ENCODE measurements at places on chromosomes 1 and 21.
A peak's percentile ranks its signal among the peaks of the same experiment; 100 is the strongest.

DNA sequence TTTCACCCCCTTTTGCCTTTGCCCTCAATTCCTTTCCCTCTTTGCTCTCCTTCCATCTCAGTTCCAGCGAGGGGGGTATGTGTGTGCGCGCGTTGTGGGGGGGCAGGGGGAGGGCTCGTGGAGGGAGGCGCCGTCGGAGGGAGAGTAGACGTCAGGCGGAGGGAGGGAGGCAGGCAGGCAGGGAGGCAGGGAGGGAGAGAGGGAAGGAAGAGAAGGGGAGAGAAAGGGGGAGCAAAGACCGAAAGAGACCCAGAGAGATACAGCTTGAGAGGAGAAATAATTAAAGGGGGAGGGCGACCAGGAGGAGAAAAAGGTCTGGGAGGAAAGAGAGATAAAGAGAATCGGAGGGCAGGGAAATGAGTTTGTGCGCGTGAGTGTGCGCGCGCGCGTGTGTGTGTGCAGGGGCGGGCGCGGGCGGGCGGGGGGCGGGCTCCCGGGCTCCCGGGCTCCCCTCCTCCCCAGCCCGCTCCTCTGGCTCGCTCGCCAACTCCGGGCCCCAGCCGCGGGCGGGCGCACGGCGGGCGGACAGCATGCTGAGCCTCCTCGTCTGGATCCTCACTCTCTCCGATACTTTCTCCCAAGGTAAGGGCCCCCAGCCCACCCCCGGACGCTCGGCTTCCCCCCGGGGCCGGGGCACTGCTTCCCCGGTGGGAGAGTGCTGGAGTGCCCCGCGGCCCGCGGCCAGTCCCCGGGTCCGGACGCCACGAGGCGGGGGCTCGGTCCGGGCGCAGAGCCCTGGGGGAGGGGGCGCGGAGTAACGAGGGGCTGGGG is at the start of gene KIRREL1:
Gene KIRREL1 (plus strand): TSS at position 499 of the 771 bp plus-strand sequence. CDS start 32 bp downstream, at position 531.
- DNase-seq, result peak; percentile 77

DNA sequence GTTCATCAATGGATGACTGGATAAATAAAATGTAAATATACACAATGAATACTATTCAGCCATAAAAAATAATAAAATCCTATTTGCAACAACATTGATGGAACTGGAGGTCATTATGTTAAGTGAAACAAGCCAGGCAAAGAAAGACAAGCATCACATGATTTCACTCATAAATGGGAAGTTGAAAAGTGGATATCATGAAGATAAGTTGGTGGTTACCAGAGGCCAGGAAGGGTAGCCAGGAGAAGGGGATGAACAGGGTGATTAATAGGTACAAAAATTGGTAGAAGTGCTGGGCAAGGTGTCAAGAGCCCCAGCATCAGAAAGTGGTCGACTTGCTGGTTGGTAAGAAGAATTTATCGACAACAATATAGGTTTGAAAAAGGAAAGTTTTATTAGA is 1.3 kb upstream of the PARK7 start:
- no peak for DNase-seq

DNA sequence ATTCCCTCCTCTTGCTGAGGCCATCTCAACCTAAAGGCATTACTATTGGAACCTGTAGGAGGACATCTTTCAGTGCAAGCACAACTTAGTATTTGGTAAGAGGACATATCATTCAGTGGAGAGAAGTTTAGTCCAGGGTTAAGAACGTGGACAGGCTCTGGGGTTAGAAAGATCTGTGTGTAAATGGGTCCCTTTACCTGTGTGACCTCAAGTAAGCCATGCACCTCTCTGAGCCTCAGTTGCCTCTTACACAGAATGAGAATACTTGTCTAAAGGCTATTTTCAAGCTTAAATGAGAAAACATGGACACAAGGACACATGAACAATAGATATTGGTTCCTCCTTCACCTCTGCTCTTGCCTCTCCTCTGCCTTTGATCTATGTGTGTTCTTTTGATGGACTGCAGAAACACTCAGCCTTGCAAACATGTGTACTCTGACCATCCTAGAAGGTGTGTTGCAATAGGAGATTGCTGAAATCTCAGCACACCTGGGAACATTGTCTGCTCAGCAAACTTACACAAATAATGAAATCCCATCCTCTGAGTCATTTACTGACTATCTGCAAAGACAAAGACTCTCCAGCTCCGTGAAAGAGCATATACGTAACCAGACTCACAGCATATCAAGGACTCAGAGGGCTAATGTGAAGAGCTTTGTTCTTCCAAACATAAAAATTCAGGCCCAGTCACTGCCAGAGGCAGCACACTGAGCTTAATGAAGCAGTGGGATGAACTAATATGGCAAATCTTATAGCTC is 143.8 kb downstream of the DAB1 start:
- peak; percentile 20 for DNase-seq

- DNase-seq, result no peak
These were observed 126.9 kb upstream of the ERRFI1 start for GRCh38 chr1:8152731-8153702.

DNA sequence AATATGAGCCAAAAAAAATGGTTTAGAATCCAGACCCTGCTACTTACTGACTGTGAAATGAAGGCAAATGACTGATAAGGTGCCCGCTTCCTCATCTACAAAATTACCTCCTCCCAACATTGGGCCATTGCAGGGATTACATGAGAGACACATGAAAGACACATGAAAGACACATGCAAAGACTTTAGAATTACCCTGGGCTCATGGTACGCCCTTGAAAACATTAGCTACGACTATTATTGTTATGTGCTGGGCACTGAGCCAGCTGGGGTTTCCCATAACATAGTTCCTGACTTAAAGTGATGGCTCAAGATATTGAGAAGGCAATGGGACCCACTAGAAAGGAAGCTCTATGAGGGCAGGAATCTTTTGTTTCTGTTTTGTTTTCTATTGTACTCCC is 43.7 kb upstream of the KANK4 start:
- no peak for DNase-seq

DNA sequence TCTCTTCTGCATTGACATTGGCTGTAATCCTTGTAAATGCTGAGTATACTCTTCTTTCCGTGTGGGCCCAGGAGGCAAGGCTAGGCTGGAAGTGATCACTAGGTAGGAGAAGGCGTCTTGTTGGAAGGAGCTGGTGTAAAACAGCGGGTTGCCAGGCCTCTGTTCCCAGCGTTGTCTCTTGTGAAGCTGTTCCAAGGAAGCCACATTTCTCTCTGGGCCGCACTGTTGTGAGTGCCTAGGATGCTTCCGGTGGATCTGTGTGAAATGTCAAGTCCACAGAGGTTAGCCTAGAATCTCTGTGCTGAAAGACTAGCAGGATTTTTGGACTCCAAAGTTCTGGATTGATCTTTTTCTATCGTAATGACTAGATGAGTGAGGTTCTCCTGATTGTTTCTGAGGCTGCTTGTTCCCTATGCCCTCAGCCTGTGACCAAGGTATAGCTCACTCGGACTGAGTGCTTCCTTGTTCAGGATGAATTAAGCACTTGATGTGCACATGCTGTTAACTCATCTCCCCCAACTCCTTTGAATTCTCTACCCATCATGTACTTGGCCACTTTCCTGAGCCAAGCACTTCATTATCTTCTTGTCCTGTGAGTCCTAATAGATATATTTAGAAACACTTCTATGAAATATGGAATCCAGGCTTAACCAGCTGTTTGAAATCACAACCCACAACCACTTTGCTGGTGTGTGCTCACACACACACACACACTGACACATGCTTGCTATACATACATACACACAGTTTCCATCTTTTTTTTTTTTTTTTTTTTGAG is 63.3 kb downstream of the PBX1 start:
- DNase-seq, result no peak

DNA sequence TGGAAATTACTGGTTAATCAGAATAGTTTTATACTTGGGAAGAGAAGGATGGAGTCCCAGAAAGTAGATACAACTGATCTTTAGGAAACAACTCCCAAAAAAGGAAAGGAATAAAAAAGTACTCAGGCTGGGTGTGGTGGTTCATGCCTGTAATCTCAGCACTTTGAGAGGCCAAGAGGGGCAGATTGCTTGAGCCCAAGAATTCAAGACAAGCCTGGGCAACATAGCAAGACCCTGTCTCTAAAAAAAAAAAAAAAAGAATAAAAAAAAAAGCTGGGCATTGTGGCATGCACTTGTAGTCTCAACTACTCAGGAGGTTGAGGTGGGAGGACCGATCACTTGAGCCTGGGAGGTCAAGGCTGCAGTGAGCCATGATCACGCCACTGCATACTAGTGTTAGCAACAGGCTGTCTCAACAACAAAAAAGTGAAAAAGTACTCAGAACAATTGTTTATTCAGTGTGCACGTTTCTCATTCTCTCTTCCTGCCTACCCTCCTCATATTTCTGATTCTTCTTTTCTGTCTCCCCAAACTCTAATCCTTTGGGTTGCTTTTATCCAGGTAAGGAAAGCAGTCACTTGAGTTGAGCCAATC is 2.2 kb upstream of the DHCR24 start:
- no peak for DNase-seq

- DNase-seq, result no peak
These were observed 41.8 kb downstream of the SGIP1 start for GRCh38 chr1:66575739-66576138.

DNA sequence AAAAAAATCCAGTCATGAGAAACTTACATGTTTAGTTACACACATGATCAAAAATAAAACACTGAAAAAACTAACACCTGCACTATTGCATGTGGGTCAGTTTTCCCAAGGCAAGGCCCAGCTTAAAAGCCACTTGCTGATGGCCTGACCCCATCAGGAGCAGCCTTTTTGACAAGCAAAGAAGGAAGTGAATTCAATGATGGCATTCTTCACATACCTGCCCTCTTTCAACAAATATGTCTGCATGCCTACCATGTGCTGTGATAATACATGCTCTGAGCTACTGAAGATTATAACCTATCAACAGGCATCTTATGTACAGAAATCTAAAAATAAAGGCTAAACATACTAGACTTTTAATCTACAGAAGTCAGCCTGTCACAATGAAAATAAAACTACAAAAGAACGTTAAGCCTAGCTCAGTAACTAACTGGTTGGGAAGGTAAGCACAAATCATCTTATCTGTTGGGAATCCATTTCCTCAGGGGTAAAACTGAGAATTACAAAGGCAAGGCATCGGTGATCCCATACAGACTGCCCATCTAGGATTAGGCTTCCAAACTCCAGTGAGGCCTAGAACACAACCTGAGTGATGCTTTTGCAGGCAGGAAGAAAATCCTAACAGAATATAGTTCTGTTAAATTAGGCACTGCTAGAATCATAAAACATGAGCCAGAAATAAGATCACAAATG is 14.5 kb downstream of the SORT1 start:
- DNase-seq, result peak; percentile 83

- no peak for DNase-seq
These were observed 1.1 kb downstream of the BSDC1 start for GRCh38 chr1:32393136-32393535.

- no peak for DNase-seq
These were observed 25.4 kb upstream of the S100A7 start for GRCh38 chr1:153485863-153486262.

GRCh38 chr1:35285771-35286606 is 17.5 kb downstream of the ZMYM4 start:
- DNase-seq, result no peak

- DNase-seq, result no peak
These were observed 722.2 kb downstream of the RWDD3 start for GRCh38 chr1:95956215-95956614.

DNA sequence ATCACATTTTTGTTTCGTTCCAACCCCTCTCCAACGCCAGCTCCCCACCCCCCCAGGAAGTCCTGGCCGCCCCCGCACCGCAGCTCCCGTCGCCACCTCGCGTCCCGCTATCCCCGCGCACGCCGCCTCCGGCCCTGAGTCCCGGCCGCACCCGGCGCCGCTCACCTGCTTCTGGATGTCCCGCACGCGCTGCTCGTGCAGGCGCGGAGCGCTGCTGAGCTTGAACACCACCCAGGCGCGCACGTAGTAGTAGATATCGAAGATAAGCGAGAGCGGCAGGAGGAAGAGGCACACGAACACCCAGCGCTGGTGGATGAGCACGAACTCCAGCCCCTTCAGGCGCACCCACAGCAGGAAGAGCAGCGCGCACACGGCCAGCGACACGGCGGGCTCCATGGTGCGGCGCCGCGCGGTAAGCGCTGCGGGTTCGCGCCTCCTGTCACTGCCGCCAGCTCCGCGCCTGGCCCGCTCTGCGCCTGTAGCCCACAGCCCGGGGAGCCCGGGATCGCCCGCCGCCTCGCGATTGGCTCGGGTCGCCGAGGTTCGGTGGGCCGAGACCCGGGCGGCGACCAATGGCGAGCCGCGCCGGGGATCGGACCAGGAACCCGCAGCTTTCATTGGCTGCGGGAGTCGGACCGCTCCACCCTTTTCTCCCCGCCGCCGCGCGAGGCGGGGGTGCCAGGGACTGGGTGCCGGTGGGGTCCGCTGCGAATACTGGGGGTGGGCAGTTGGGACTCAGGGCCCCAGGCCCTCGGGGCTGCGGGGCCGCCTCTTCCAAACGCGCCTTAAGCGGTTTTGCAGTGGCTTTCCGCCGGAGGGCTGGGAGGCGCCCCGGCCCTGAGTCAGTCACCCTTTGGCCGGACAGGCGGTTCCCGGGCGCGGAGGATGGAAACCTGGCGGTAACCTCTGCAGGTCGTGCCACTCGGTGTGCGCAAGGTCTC is at the start of gene DHCR24:
Gene DHCR24 (minus strand): TSS at position 472 of the 941 bp plus-strand sequence. CDS start 76 bp downstream, at position 396.
- DNase-seq, result peak; percentile 89

DNA sequence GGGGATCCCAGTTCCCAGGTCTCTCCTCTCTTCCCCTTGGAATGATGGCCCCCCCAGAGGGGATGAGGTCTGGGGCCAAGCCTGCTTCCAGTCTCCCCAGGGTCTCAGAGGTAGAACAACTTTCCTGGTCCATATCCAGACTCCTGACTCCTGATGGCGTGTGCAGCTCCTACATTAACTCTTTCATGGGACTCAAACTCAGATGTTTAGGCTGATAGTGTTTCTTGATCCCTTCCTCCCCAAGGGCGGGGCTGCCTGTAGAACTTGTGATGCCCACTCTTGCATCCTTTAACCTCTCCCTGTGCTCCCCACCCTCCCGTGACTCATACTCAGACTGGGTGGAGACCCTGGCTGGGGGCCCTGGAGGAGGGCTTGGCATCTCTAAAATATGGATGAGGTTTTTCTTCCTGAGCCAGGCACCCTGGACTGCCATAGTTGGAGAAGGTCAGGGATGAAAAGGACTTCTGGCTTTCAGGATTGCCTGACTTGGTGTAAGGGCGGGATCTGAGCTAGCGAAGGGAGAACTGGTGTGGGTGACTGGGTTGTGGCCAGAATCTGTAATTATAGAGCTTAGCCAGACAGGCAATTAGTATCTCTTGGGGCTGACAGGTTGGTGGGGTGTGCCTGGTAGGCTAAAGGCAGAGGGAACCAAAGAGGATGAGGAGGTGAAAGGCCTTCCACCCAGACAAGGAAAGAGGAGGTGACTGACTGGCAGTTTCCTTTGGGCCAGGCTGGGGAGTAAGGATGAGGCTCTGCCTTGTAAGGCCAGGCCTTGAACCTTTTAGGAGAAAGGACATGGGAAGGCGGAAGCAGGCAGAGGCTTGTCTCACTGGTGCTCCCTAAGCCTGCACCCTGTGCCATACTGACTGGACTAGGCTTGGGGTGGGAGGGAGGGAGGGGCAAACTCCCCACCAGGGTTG is 1.5 kb downstream of the ATP8B2 start:
- DNase-seq, result no peak

Measured in GM23338 (cell line).